ENCODE measurements at places on chromosomes 2 and 18. TPM values are rescaled to one million over a fixed set of nuclear protein-coding genes. Genes with fewer than 3 reads are reported as not detected.

The CYP27C1 gene
- not detected for total RNA-seq

The SERPINB2 gene
- total RNA-seq, result not detected

The COLEC11 gene
- 8.2 TPM for total RNA-seq

The MTX2 gene
- total RNA-seq, result 19.0 TPM

The COL4A4 gene
- 35.2 TPM for total RNA-seq
